ENCODE measurements at places on chromosomes 5 and 9.

GRCh38 chr5:88787856-88788255, 95.1 kb downstream of the MEF2C start:
- DNase-seq: no peak

GRCh38 chr5:162068412-162068811, 839 bp downstream of the GABRG2 start:
- peak; percentile 20 for DNase-seq

GRCh38 chr5:58239731-58240130, 220.2 kb downstream of the PLK2 start:
- DNase-seq: no peak

GRCh38 chr5:78521455-78521854, 127.1 kb downstream of the LHFPL2 start:
- DNase-seq: no peak

DNA sequence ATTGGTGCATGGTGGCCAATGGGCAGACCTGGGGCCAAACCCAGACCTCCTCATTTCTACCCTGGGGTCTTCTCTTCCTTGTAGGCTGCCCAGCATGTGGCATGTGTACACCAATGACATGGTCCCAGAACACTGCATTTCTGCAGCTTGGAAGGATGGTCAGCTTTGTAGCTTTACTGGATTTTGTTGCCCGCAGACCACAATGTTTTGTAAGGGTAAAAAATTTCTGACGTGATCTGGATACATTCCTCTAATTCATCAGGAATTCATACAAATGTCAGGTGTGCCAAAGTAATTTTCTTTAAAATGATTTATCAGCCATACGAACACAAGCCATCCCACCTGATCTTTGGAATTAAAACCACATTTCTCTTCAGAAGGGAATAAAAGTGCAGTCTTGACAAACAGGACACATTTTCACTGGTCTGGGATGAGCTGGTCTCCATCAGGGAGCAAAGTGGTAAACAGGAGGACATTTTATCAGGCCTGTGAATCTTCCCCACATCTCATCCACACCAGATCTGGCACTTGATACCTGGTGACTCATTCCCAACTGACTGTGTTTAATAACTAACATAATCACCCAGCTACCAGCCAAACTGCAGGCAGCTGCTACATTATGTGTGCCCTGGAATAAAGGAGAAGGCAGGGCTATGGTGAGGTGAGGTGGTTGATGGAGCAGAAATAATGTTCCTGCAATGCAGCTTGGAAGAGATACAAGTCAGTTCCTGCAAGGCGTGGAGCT, 103.9 kb downstream of the SPOCK1 start:
- no peak for DNase-seq

GRCh38 chr9:136634904-136635303, 27.8 kb upstream of the EGFL7 start:
- DNase-seq: no peak

DNA sequence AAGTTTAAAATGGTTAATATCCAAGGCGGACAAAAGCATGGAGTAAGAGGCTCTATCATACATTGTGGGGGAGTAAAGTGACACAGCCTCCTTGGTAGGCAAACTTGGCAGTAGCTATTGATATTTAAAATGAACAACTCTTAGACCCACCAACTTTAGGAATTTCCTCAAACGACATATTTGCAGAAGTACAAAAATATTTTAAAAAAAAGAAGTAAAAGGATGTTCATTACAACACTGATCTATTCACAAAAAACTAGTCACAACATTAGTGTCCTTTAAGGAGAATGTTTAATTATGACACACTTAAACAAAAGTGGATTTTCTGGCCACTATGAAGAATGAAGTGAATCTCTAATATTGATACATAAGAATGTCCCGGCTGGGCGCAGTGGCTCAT, 1.7 kb downstream of the ALG2 start:
- no peak for DNase-seq

All from activated CD8-positive, alpha-beta T cell treated with anti-CD3 and anti-CD28 coated beads, Interleukin-2, amount 10 ng/mL, durations not matched to agents 7 days and 5 days (primary cell).